ENCODE measurements at places on chromosomes 12 and 14.
A peak's percentile ranks its signal among the peaks of the same experiment; 100 is the strongest.

GRCh38 chr12:68480526-68480925 is 130.2 kb upstream of the RAP1B start:
- H3K36me3 ChIP-seq, result no peaks in the 10 kb centered on the region
- no peak overlapping the region for H3K4me3 ChIP-seq
- peak; percentile 11 for DNase-seq
- no peaks in the 10 kb centered on the region for H3K27me3 ChIP-seq

DNA sequence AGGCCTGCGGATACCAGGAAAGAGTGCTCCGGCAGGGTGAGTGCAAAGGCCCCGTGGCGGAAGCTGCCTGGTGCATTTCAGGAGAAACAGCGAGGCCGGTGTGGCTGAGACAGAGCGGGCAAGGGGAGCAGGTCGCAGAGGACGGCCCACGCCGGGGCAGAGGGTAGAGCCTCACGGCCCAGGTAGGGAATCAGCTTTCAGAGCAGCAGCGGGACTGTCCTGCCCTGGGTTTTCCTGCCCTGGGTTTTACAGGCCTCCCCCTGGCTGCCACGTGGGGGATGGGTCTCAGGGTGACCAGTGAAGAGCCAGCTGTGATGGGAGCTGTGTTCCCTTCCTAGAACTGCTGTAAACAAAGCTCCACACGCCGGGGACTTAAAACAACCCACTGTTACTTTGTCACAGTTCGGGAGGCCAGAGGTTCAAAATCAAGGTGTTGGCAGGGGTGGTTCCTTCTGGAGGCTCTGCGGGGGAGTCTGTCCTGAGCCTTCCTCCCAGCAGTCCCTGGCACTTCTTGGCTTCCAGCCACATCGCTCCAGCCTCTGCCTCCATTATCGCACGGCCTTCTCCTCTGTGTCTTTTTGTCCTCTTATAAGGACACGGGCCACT is 10.4 kb downstream of the NCOR2 start:
- H3K4me3 ChIP-seq, result no peak overlapping the region
- no peaks in the 10 kb centered on the region for H3K36me3 ChIP-seq
- no peak for DNase-seq
- peaks cover 4% of the 10 kb centered on the region for H3K4me1 ChIP-seq
- no peak overlapping the region for H3K27ac ChIP-seq

GRCh38 chr12:41497409-41497808 is 309.3 kb downstream of the PDZRN4 start:
- H3K4me1 ChIP-seq, result no peaks in the 10 kb centered on the region
- no peaks in the 10 kb centered on the region for H3K36me3 ChIP-seq
- no peak overlapping the region for H3K4me3 ChIP-seq
- DNase-seq, result no peak

- no peak overlapping the region for H3K4me3 ChIP-seq
- no peaks in the 10 kb centered on the region for H3K27me3 ChIP-seq
- no peaks in the 10 kb centered on the region for H3K4me1 ChIP-seq
- no peaks in the 10 kb centered on the region for H3K36me3 ChIP-seq
- no peak for DNase-seq
- no peak overlapping the region for H3K27ac ChIP-seq
Measured at GRCh38 chr12:59240048-59240447, 319.7 kb upstream of the LRIG3 start.

DNA sequence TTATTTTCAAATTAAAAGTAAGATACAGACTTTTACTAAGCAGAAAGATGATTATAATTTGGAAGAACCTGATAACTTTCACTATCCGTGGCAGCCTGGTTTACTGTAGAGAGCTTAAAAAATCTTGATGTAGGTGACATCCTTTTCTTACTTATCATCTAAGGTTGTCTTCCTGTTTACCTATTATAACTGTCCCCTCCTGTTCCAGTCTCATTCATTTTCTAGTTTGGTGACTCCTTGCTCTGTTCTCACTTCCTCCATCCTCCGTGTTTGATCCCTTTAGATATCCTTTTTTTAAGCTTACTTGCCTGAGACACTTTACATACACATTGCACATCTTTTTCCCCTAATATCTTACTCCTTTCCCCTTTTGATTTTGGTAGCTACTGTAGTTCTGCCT is 27.5 kb downstream of the CCDC91 start:
- no peaks in the 10 kb centered on the region for H3K27me3 ChIP-seq
- no peak for DNase-seq
- H3K4me3 ChIP-seq, result no peak overlapping the region
- H3K36me3 ChIP-seq, result no peaks in the 10 kb centered on the region

- H3K27ac ChIP-seq, result no peak overlapping the region
- no peak overlapping the region for H3K4me3 ChIP-seq
- H3K4me1 ChIP-seq, result no peaks in the 10 kb centered on the region
- DNase-seq, result no peak
Measured at GRCh38 chr12:41905073-41905758, 239.5 kb downstream of the GXYLT1 start.

- H3K4me1 ChIP-seq, result no peaks in the 10 kb centered on the region
- H3K4me3 ChIP-seq, result no peak overlapping the region
- H3K27ac ChIP-seq, result no peak overlapping the region
- no peak for DNase-seq
Measured at GRCh38 chr12:11446372-11446771, 51.0 kb upstream of the PRB2 start.

DNA sequence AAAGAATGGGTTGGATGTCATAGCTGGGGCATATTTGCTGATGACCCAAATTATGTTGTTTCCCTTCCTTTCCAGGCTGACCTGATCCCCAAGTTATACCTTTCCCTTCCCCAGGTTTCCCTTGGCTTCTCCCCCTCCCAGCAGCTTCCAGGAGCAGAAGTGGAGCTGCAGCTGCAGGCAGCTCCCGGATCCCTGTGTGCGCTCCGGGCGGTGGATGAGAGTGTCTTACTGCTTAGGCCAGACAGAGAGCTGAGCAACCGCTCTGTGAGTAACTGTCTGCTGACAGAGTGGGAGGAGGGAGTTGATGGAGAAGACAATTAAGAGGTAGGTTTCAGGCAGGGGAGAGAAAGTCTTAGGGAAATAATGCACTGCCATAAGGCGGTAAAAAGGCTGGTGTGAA is 25.0 kb downstream of the A2ML1 start:
- no peak overlapping the region for H3K4me3 ChIP-seq
- no peaks in the 10 kb centered on the region for H3K36me3 ChIP-seq
- DNase-seq, result no peak
- H3K27ac ChIP-seq, result no peak overlapping the region
- H3K27me3 ChIP-seq, result no peaks in the 10 kb centered on the region
- no peaks in the 10 kb centered on the region for H3K4me1 ChIP-seq

- no peak overlapping the region for H3K27ac ChIP-seq
- no peak for DNase-seq
- H3K27me3 ChIP-seq, result no peaks in the 10 kb centered on the region
- H3K4me3 ChIP-seq, result no peak overlapping the region
Measured at GRCh38 chr14:85752175-85752574, 222.2 kb downstream of the FLRT2 start.

- no peak overlapping the region for H3K4me3 ChIP-seq
- no peak for DNase-seq
- peaks cover 26% of the 10 kb centered on the region for H3K4me1 ChIP-seq
- no peak overlapping the region for H3K27ac ChIP-seq
- H3K36me3 ChIP-seq, result no peaks in the 10 kb centered on the region
Measured at GRCh38 chr14:91373591-91374254, 43.9 kb downstream of the CCDC88C start.

GRCh38 chr12:60644076-60644475 is 1048.2 kb downstream of the SLC16A7 start:
- H3K36me3 ChIP-seq, result no peaks in the 10 kb centered on the region
- H3K27ac ChIP-seq, result no peak overlapping the region
- DNase-seq, result peak; percentile 37
- H3K4me3 ChIP-seq, result no peak overlapping the region

DNA sequence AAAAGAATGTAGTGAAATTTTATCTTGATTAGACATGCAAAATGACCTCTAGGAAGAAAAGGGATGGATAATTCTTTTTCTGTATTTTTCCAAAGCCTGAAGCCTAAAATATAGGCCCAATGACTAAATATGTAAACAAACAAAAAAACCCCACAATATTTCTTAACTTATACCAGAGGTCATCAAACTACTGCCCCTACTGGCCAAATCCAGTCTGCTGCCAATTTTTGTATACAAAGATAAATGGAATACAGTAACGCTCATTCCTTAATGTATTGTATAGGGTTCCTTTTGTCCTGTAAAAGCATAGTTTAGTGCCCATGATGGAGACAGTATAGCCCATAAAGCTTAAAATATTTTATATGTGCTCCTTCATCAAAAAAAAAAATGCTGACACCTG is 145.7 kb upstream of the ALG10 start:
- H3K4me3 ChIP-seq, result no peak overlapping the region
- no peaks in the 10 kb centered on the region for H3K36me3 ChIP-seq
- DNase-seq, result peak; percentile 4

GRCh38 chr12:62957233-62957953 is 22.4 kb upstream of the PPM1H start:
- H3K4me3 ChIP-seq, result no peak overlapping the region
- no peaks in the 10 kb centered on the region for H3K27me3 ChIP-seq
- no peaks in the 10 kb centered on the region for H3K4me1 ChIP-seq
- peak; percentile 39 for DNase-seq
- H3K36me3 ChIP-seq, result no peaks in the 10 kb centered on the region
- H3K27ac ChIP-seq, result no peak overlapping the region

- no peak overlapping the region for H3K27ac ChIP-seq
- no peak overlapping the region for H3K4me3 ChIP-seq
- no peaks in the 10 kb centered on the region for H3K4me1 ChIP-seq
- DNase-seq, result no peak
- H3K36me3 ChIP-seq, result no peaks in the 10 kb centered on the region
- H3K27me3 ChIP-seq, result no peaks in the 10 kb centered on the region
Measured at GRCh38 chr12:117526757-117527478, 165.5 kb upstream of the NOS1 start.

DNA sequence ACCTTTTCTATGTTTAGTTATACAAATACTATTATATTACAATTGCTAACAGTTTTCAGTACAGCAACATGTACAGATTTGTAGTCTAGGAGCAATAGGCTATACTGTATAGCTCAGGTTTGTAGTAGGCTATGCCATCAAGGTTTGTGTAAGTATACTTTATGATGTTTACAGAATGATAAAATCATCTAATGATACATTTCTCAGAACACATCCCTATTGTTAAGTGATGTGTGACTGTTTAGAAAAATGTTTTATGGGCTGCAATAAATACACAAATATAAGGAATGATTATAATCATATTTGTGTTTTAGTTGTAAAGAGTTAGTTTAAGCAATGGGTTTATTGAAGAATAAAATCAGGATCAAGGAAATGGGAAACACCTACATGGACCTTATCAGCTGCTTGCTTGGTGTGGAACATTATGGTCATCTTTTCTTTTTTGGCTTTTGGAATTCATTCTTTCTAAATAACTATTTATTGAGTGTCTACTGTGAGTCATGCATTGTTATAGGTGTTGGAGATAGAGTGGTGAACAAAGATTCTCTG is 24.5 kb upstream of the FBXO33 start:
- no peaks in the 10 kb centered on the region for H3K36me3 ChIP-seq
- H3K4me3 ChIP-seq, result no peak overlapping the region
- no peaks in the 10 kb centered on the region for H3K27me3 ChIP-seq
- H3K4me1 ChIP-seq, result peaks cover 3% of the 10 kb centered on the region
- no peak overlapping the region for H3K27ac ChIP-seq

- no peaks in the 10 kb centered on the region for H3K36me3 ChIP-seq
- no peak for DNase-seq
- no peaks in the 10 kb centered on the region for H3K27me3 ChIP-seq
- H3K27ac ChIP-seq, result no peak overlapping the region
- no peaks in the 10 kb centered on the region for H3K4me1 ChIP-seq
Measured at GRCh38 chr14:100777818-100778525, 47.9 kb upstream of the MEG3 start.

- DNase-seq, result no peak
- H3K27ac ChIP-seq, result no peak overlapping the region
- no peaks in the 10 kb centered on the region for H3K4me1 ChIP-seq
Measured at GRCh38 chr12:42017051-42017450, 127.6 kb downstream of the GXYLT1 start.

DNA sequence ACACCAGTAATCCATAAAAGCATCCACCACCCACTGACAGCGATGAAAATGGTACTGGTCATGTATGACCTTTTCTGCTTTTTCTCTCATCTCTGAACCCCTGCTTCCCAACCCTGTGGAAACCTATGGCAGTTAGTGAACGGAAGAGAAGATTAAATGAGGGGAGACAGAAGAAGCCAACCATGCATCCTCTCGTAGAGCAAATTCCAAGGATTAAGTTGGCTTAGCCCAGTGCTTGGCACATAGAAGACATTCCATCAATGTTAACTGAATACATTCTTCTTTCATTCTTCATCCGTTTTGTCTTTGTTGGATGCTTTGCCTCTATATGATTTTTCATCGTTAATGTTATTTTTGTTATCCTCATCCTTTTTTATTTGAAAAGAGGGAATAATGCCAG is 339.7 kb upstream of the FLRT2 start:
- H3K27me3 ChIP-seq, result no peaks in the 10 kb centered on the region
- H3K4me1 ChIP-seq, result no peaks in the 10 kb centered on the region
- no peak overlapping the region for H3K27ac ChIP-seq

DNA sequence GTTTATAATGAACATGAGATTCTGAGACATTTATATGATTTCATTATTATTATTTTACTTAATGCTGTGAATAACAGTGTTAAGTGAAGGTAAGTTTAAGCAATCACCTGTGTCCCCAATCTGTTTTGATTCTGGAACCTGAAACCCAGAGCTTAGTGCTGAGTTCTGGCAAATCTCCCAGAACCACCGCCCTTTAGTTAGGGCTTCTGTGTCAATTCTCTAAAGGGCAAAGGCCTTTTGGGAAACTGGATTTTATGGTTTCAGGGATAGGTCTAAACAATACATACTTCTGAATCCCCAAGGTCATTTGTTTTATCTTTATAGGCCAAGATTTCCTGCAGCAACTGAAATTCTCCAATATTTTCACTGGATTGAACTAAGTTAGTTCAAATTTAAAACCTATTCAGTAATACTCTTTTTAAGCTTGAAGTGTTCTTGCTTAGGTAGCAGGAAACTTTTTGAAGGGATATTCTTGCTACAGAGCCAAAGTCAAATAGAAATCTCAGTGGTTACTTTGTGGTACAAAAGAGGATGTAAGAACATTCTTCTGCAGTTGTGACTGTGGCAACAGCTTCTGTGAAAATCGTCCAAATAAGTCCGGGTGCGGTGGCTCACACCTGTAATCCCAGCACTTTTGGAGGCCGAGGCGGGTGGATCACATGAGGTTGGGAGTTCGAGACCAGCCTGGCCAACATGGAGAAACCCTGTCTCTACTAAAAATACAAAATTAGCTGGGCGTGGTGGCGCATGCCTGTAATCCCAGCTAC is 10.0 kb upstream of the PKP2 start:
- H3K27me3 ChIP-seq, result no peaks in the 10 kb centered on the region
- H3K27ac ChIP-seq, result no peak overlapping the region
- no peaks in the 10 kb centered on the region for H3K36me3 ChIP-seq
- no peaks in the 10 kb centered on the region for H3K4me1 ChIP-seq
- H3K4me3 ChIP-seq, result no peak overlapping the region

DNA sequence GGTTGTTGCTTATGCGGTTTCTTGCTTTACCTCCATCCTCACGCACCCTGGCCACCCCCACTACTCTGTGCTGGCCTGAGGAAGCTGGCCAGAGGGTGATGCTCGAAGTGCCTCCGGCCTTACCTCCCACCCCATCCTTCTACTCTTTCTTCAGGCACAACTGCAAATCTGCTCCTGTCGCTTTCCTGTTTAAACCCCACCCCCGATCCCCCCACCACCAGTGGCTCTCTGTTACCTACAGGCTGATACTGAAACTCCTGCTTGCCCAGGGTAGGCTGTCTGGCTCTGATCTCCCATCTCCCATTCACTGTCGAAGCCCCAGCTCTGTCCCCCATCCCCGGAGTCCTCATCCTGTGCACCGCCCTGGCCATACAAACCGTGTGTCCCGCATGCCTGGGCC is 111.5 kb downstream of the PRMT8 start:
- peak; percentile 18 for DNase-seq
- H3K27me3 ChIP-seq, result no peaks in the 10 kb centered on the region
- no peak overlapping the region for H3K27ac ChIP-seq
- no peak overlapping the region for H3K4me3 ChIP-seq
- H3K36me3 ChIP-seq, result no peaks in the 10 kb centered on the region
- H3K4me1 ChIP-seq, result peaks cover 19% of the 10 kb centered on the region
